DMS79 (cell line): ENCODE measurements at places on chromosomes 12 and 14.

DNA sequence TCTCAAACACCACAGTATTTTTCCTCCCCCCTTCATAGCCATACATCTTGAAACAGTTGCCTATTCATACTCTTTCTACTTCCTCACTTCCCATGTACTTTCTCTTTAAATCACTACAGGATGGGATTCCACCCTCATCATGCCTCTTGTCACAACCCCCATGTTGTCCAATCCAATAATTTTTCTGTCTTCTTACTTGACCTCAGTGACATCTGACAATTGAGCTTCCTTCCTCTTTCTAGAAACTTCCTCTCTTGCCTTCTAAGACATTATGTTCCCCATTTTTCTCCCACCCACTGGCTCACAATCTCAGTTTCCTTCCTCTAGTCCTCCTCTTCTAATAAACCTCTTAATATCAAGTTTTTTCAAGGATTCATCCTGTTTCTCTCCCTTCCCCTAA lies 5.3 kb downstream of the C2CD5 start:
- no peak for DNase-seq

- DNase-seq: no peak
These were observed 31.5 kb upstream of the FGF6 start for GRCh38 chr12:4477129-4477528.

GRCh38 chr14:94640721-94641631 lies 28.8 kb downstream of the SERPINA3 start:
- no peak for DNase-seq

GRCh38 chr12:53195516-53196420 lies 11.3 kb downstream of the ITGB7 start:
- no peak for DNase-seq

- DNase-seq: no peak
These were observed 92.6 kb upstream of the ATP2B1 start for GRCh38 chr12:89801284-89801683.

DNA sequence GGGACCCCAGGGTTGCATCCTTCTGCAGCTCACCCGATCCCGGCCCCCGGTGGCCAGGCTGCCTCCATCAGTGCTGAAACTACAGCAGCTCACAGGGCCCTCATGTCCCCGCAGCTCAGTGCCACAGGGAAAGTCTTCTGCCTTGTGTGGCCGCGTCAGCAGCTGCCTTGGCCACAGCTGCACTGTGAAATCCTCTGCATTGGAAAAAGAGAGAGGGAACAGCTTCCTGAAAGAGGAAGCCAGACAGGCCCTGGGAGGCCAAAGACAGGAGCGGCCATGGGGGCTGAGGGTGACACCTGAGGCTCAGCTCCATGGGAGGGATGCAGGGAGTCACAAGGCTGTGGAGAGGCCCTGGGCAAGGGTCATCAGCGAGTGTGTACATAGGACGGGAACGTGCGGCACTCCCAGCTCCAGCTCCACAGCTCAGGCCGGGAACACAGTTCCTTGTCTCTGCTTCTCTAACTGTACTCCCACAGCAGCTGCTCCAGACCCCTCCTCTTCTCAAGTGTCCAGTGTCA lies 32.7 kb downstream of the PARP2 start:
- no peak for DNase-seq

DNA sequence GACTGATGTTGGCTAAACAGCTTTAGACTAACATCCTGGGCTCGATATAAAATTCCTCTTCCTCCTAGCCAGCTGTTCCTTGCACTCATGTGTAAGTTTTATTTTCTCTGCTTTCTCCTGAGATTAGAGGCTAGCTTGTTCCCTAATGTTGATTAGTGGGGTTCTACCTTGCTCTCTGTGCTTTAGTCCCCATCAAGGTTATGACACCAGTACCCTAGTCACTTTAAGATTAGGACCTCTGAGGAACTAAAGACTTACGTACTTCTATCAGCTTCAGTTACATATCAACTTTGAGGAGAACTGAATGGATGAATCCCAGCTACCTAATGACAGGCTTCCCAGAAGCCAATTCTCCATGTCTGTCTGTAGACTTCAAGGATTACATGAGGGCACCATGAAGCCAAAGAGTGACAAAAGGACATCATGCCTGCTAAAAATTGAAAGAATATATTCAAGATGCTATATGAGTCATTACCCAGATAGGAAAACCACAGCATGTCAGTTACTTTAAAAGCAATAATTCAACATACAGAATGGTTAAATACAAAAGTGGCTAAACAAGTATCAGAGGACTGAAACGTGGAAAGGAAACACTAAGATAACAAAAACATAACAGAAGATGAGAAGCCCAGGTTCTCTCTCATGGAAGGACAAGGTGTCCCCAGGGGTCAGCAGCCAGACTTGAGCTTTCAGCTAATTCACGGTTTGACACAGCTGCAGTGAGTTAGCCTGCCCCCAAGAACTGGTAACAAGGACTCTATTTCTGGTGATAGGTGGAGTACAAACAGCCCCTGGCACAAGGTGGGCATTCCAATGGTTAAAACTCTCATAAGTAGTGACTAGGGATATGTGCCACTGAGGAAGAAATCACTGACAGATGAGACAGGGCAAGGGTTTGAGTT lies 20.4 kb downstream of the ADAM20 start:
- DNase-seq: no peak
